ENCODE measurements at places on chromosomes 3 and 15.
A peak's percentile ranks its signal among the peaks of the same experiment; 100 is the strongest.

DNA sequence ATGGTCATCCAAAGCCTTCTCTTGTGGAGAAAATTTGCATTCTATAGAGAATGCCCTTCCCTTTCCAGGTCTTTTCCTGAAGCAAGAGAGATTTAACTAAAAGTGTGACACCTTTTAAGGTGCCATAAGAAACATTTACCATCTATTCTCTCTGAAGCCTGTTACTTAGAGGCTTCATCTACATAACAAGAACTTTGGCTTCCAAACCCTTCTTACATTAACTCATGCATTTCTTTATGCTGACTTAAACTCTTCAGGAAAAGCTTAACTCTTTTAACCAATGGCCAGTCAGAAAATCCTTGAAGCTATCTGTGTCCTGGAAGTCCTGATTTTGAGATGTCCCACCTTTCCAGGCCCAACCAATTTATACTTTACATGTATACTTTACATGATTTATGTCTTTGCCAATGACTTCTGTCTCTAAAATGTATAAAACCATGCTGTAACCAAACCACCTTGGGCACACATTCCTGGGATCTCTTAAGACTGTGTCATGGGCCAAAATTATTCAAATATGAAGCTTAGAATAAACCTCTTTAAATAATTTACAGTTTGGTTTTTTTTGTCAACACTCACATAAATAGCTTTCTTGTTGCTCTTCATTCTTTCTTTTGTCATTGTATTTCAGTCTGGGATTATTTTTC, 472.6 kb upstream of the NECTIN3 start:
- DNase-seq, result no peak

DNA sequence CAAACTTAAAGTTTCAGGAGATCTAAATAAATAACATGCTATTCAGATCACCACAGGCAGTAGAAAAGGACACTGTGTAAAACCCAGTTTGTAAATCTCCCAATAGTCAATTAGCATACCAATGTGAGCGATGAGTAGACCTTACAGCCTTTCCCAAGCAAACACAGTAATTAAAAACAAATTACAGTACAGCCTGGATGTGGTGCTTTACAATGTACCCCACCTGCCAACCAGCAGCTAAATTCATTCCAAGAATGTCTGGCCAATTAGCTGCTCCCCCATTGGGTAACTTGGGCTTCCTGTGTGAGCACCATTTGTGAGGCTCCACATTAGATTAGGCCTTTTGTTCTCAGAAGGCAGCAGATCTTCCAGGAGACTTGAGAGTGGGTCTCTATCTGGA, 635.0 kb downstream of the TBL1XR1 start:
- DNase-seq, result peak; percentile 56

DNA sequence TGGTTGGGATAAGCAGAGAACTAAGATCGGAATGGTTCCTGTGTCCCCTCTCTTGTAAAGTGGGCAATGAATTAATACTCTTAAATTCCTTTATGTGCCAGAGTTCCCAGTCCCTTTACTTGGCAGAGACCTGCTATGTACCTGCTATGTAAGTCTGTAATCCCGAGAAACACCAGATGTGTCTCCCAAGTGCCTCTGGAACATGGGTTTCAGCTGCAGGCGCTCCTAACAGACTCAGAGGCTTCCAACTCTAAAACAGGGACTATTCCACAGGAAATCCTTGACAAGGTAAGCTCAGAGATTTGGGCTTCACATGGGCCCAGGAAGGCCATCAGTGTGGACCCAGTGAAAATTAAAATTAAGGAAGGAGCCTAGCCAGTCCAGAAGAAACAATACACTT, 117.7 kb upstream of the PLCL2 start:
- DNase-seq, result no peak

- no peak for DNase-seq
Measured at GRCh38 chr3:71121429-71122167, 461.9 kb downstream of the FOXP1 start.

- DNase-seq, result no peak
Measured at GRCh38 chr3:14210843-14211594, 32.4 kb downstream of the LSM3 start.

GRCh38 chr3:87359826-87360225, 83.4 kb upstream of the POU1F1 start:
- DNase-seq, result peak; percentile 41

- no peak for DNase-seq
Measured at GRCh38 chr3:172859041-172859440, 108.5 kb downstream of the ECT2 start.

DNA sequence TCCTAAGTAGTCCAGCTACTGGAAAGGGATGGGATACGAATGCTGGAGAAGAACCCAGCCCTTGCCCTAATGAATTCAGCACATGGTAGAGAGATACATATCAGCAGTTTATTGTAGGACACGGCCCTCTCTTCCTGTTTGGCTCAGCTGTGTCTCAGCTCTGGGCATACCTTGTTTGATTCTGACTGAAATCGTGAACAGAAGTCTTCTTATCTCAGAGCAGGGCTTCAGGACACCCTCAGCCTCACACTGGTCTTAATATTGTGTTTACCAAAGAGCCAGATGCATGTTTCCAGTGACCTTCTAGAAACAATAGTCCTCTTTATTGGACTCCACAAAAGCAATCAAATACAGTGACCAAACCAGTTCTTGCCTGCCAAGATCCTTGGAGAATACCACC, 54.7 kb downstream of the FAM174B start:
- no peak for DNase-seq

- no peak for DNase-seq
Measured at GRCh38 chr3:193207290-193208273, 33.4 kb upstream of the PLAAT1 start.

DNA sequence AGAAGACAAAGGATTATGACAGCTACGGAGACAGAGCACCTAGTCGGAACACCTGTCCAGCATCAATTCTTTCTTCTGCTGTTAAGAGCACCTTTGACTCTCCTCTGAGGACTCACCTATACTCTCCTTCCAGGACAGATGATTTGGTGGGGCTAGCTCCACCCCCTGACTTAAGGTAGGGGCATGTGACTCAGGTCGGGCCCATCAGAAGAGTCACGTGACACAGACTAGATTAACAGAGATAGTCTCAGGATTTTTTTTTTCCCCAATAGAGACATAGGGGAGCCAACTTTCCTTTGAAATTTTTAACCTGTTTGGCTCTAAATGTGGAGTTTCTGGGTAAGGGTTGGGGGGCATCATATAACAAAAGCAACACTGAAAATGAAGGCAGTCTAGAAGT, 11.4 kb upstream of the WNT5A start:
- no peak for DNase-seq

DNA sequence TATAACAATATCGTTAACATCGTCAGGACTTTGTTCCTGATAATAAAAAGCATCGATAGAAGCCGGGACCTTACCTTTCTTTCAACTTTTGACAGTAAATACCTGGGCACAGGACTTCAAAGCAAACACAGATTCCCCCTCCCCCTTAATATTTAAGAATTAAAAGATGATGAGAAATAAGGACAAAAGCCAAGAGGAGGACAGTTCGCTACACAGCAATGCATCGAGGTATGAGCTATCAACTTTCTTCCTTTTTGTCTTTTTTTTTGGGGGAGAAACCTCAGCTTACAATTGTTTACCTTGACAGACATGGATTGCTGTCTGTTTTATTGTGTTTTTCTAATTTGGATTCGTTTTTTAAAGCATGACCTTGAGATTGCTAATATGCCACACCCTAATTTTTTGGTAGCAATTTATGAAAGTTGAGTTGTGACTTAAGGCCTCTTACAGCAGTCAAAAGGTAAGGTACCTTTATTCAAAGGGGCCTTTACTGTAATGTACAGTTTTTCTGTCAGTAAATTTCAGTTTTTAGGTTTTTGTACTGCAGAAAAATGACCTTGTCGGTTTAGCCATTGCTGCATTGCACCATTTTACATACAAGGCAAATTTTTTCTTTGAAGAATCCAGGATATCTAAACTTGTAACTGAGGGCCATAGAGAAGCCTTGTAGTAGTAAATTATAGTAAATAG, 1.1 kb downstream of the CHD2 start:
- no peak for DNase-seq

- no peak for DNase-seq
Measured at GRCh38 chr3:38565339-38566214, 69.4 kb downstream of the EXOG start.
